Activated CD8-positive, alpha-beta T cell treated with anti-CD3 and anti-CD28 coated beads for 36 hours (primary cell): ENCODE measurements at places on chromosomes 13 and 19. TPM values are rescaled to one million over a fixed set of nuclear protein-coding genes. Genes with fewer than 3 reads are reported as not detected.

DNA sequence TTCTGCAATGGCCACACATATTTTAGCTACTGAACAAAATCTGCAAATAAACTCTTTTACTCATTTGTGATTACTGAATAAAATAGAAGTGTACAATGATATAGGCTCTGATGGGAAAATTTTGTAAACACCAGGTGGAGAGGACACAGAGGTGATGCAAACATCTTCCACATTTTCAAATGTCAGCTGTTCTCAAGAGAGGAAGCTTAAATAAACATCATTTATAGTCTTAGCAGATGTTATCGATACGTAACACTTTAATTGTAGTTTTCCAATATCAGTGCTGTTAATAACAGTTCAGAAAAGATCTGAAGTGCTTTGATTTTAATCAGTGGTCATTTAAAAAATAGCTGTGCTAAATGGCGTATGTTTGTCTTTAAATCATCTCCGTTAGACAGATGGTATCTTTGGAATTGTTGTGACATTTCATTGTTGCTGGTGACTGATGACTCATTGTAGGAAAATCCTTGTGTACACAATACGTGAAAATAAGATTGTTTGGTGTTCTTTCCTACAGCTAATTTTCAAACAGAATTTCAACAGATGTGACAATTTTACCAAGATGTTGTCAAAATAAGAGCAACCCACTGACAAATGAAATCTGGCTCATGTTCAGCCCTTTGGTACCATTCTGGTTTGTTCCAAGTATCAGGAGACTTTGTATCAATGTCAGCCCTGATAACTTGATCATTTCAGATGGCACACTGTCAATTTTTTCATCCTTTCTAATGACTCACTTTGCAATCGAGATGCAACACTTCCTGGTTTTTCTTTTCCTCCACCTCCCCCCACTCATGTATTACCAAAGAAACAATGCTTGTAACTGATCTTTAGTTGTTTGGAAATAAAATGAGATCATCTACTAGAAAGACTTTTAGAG, 516.0 kb downstream of the DCT start:
- no peak overlapping the region for H3K4me3 ChIP-seq
- H3K4me1 ChIP-seq, result no peaks in the 10 kb centered on the region
- H3K36me3 ChIP-seq, result no peaks in the 10 kb centered on the region
- no peak overlapping the region for H3K27ac ChIP-seq
- H3K27me3 ChIP-seq, result peaks cover 2% of the 10 kb centered on the region

SEMA6B gene
- not detected for total RNA-seq

DNA sequence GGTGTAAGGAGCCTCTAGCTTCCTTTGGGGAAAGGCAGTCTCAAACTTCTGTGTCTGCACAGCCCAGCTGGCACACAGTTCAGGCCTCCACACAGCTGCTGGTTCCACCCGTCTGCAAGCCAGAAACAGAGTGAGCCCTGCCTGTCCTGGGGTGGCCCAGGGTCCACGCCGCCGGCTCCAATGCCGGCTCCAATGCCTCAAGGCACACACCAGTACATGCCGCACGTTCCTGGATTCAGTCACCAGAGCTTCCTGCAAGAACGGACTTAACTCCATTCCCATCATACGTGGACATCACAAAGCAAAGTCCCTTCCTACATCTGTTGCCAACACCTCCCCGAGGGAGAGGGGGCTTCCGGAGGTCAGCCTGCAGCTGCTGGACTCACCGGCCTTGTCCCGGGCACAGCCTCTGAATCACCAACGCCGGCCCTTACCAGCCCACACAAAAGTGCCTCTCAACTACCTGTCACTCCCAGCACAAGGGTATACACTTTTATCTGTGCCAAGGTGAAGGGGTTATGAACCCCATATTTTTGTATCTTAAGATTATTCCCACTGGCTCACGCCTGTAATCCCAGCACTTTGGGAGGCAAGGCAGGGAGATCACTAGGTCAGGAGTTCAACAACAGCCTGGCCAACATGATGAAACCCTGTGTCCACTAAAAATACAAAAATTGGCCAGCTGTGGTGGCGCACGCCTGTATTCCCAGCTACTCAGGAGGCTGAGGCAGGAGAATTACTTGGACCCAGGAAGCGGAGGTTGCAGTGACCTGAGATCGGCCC, 8.5 kb downstream of the SH3GL1 start:
- DNase-seq, result no peak
- no peaks in the 10 kb centered on the region for H3K27me3 ChIP-seq
- H3K4me1 ChIP-seq, result peaks cover 53% of the 10 kb centered on the region
- H3K27ac ChIP-seq, result no peak overlapping the region

DNA sequence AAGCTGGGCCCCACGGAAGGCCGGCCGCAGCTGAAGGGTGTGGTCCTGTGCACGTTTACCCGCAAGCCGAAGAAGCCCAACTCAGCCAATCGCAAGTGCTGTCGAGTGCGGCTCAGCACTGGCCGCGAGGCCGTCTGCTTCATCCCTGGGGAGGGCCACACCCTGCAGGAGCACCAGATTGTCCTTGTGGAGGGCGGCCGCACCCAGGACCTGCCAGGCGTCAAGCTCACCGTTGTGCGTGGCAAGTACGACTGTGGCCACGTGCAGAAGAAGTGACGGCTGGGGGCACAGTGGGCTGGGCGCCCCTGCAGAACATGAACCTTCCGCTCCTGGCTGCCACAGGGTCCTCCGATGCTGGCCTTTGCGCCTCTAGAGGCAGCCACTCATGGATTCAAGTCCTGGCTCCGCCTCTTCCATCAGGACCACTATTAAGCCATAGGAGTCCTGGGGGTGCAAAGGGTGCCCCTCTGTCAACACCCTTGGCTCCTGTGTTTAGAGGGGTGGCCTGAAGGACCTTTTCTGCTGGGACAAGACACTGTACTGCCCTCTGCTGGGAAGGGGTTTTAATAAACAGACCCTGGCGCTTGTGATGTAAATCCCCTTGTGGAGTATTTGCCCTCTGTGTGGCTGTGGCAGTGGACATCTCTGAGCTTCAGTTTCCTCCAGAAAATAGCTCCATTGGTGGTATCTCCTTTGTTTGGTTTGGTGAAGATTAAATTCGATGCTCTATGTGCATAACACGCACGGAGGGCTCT, 1.9 kb downstream of the MRPS12 start:
- no peaks in the 10 kb centered on the region for H3K27me3 ChIP-seq
- H3K27ac ChIP-seq, result peak overlapping the region; percentile 42
- peaks cover 54% of the 10 kb centered on the region for H3K36me3 ChIP-seq
- peak overlapping the region; percentile 99 for H3K4me3 ChIP-seq

- no peak for DNase-seq
- no peak overlapping the region for H3K4me3 ChIP-seq
- H3K4me1 ChIP-seq, result no peaks in the 10 kb centered on the region
- no peak overlapping the region for H3K27ac ChIP-seq
- no peaks in the 10 kb centered on the region for H3K36me3 ChIP-seq
- no peaks in the 10 kb centered on the region for H3K27me3 ChIP-seq
Observed at GRCh38 chr13:101967781-101968180, 434.1 kb downstream of the FGF14 start.

DNA sequence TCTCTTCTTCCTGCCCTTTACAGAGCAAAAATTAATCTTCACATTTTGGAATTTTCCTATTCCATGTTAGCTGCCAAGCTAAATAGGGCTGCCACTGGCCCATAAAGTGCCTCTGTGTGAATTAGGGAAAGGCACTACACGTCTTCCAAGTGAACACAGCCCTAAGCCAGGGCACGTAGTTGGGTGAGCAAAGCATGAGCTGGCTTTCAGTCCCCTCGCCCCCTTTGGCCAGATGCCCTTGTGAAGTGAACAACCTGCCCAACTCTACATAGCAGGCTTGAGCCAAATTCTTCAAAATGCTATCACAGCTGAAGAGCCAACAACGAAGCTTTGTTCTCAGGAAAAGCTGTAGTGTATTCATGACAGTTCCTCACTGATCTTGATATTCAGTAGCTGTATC, 213.1 kb downstream of the OXGR1 start:
- no peaks in the 10 kb centered on the region for H3K27me3 ChIP-seq
- no peaks in the 10 kb centered on the region for H3K4me1 ChIP-seq
- no peaks in the 10 kb centered on the region for H3K36me3 ChIP-seq

APLP1 gene
- total RNA-seq, result 2.1 TPM

DNA sequence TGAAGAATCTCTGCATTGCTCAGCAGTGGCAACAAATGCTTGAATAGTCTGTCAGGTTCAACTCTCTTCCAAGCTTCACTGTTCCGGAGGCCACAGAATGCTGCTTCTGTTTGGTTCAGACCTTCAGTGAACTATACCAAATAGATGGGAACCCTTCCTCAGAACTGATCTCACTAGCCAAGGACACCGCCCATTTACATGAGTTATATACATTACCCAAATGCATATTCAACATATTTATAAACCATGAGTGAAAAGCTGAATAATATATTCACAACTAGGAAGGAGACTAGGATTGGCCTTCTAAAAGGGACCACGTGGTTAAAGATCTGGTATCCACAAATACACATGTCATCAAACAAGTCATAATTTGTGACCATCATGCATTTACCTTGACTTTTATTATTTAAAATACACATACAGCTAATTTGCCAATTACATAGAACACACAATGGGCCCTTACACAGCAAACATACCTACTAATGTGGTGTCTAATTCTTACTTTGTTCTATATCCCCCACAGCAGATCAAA, 49.3 kb downstream of the ENOX1 start:
- H3K27ac ChIP-seq, result no peak overlapping the region
- peaks cover under 1% of the 10 kb centered on the region for H3K27me3 ChIP-seq
- H3K4me1 ChIP-seq, result no peaks in the 10 kb centered on the region
- no peak for DNase-seq
- no peaks in the 10 kb centered on the region for H3K36me3 ChIP-seq

- no peak overlapping the region for H3K27ac ChIP-seq
- no peak for DNase-seq
- no peaks in the 10 kb centered on the region for H3K36me3 ChIP-seq
- H3K4me3 ChIP-seq, result no peak overlapping the region
- peaks cover 9% of the 10 kb centered on the region for H3K4me1 ChIP-seq
Observed at GRCh38 chr13:46535825-46536224, 17.1 kb upstream of the LRCH1 start.

GRCh38 chr13:111429064-111429558, 108.7 kb downstream of the TEX29 start:
- peaks cover 2% of the 10 kb centered on the region for H3K27me3 ChIP-seq
- no peaks in the 10 kb centered on the region for H3K4me1 ChIP-seq
- H3K36me3 ChIP-seq, result no peaks in the 10 kb centered on the region
- no peak overlapping the region for H3K27ac ChIP-seq
- peak; percentile 76 for DNase-seq

DNA sequence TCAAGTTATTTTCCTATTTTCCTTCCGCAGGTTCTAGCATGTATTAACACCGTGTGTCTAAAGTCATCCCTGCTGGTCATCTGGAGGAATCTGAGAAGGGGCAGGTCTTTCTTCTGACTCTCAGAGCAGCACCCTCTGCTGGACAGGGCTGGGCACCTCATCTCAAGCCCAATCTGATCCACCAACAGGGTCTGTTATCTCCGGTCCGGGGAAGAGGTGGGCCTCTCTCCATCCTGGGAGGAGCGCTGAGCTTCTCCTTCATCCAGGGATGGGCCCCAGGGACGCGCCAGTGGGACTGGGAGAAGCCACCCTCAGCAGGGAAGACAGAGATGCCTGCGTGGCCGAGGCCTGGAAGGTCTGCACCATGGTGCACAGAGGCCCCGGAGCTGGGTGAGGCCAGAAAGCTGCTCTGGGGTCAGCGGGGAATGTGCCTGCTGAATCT, 26.0 kb upstream of the ZNF331 start:
- no peaks in the 10 kb centered on the region for H3K4me1 ChIP-seq
- peak; percentile 73 for DNase-seq
- no peaks in the 10 kb centered on the region for H3K36me3 ChIP-seq
- no peak overlapping the region for H3K4me3 ChIP-seq
- H3K27me3 ChIP-seq, result peaks cover 4% of the 10 kb centered on the region

GRCh38 chr13:42272115-42272803, at the start of gene AKAP11:
Gene AKAP11 (plus strand): TSS chr13:42272152. CDS start chr13:42286349, 14,197 bp downstream.
- H3K4me3 ChIP-seq, result peak within 1 kb of the TSS; percentile 99
- H3K27me3 ChIP-seq, result no peaks in the 10 kb centered on the region
- peaks cover 30% of the 10 kb centered on the region for H3K36me3 ChIP-seq
- peak; percentile 63 for DNase-seq
- peak within 1 kb of the TSS; percentile 95 for H3K27ac ChIP-seq
- H3K4me1 ChIP-seq, result peaks cover 45% of the 10 kb centered on the region

DNA sequence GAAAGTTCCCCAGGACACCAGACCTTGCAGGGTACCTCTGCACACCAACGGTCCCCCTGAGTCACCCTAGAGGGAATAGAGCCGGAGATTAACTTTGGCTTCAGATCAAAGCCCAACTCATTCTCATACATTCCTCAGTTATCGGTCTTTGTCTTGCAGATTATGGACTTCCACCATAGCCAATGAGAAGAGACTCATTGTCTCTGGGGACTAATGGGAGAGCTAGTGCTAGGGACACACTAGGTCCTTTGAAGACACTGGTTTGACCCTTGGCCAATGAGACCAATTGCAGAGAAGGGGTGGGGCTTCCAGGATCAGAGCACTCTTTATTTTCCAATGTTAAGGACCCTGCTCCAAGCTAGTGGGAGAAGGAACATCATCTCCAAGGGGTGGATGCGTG, 6.1 kb downstream of the KLK7 start:
- peaks cover 48% of the 10 kb centered on the region for H3K27me3 ChIP-seq
- DNase-seq, result no peak
- no peaks in the 10 kb centered on the region for H3K36me3 ChIP-seq
- H3K27ac ChIP-seq, result no peak overlapping the region
- H3K4me1 ChIP-seq, result no peaks in the 10 kb centered on the region

- H3K4me1 ChIP-seq, result no peaks in the 10 kb centered on the region
- H3K36me3 ChIP-seq, result no peaks in the 10 kb centered on the region
- H3K4me3 ChIP-seq, result no peak overlapping the region
- DNase-seq, result no peak
- H3K27me3 ChIP-seq, result peaks cover 3% of the 10 kb centered on the region
- no peak overlapping the region for H3K27ac ChIP-seq
Observed at GRCh38 chr13:79987761-79988160, 353.2 kb downstream of the SPRY2 start.

- H3K4me3 ChIP-seq, result no peak overlapping the region
- peaks cover 90% of the 10 kb centered on the region for H3K36me3 ChIP-seq
- peaks cover 8% of the 10 kb centered on the region for H3K4me1 ChIP-seq
- no peak for DNase-seq
- no peaks in the 10 kb centered on the region for H3K27me3 ChIP-seq
- peak overlapping the region; percentile 71 for H3K27ac ChIP-seq
Observed at GRCh38 chr19:53086949-53087348, 16.3 kb downstream of the ZNF160 start.

STAP2 gene
- 9.6 TPM for total RNA-seq

B3GNT8 gene
- 0.59 TPM for total RNA-seq

DNA sequence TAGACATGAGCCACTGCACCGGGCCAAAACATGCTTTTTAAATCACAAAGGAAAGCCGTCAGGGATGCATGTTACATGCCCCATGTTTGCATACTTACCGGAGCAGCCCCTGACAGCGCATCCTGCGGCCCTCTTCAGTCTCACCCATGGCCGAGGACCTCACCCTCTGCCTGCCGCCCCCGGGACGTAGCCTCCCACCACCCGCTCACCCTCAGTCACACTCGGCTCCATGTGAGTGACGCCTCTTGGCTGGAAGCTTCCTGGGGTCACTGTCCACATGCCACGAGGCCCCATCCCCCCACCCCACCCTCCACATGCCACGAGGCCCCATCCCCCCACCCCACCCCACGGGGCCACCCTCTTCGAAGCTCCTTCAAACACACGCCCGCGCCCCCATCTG, 46.1 kb upstream of the SPACA7 start:
- DNase-seq, result no peak
- peaks cover 26% of the 10 kb centered on the region for H3K27me3 ChIP-seq
- H3K27ac ChIP-seq, result no peak overlapping the region
- H3K4me3 ChIP-seq, result no peak overlapping the region
